Effector CD4-positive, alpha-beta T cell (primary cell): ENCODE measurements at places on chromosomes 16 and 17.

DNA sequence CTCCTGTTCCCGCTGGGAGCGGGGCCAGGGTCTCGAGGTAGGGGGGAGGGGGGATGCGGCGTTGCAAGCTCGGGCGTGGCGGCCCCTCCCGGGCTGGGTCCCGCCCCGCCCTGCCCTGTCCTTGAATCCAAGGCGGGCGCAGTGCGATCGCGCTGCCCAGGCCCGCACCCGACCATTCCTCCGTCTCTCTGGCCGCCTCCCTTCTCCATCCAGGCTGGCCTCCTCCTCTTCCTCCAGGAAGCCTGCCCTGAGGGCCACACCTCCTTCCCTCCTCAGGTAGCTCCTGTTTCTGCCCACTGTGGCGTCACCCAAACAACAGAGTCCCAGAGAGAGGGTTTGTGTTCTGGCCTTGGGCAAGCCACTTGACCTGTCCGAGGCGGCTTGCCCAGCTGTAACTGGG is 43.0 kb upstream of the TAC4 start:
- no peak for DNase-seq

- DNase-seq, result no peak
These were observed 61.7 kb upstream of the XYLT1 start for GRCh38 chr16:17532338-17532995.

DNA sequence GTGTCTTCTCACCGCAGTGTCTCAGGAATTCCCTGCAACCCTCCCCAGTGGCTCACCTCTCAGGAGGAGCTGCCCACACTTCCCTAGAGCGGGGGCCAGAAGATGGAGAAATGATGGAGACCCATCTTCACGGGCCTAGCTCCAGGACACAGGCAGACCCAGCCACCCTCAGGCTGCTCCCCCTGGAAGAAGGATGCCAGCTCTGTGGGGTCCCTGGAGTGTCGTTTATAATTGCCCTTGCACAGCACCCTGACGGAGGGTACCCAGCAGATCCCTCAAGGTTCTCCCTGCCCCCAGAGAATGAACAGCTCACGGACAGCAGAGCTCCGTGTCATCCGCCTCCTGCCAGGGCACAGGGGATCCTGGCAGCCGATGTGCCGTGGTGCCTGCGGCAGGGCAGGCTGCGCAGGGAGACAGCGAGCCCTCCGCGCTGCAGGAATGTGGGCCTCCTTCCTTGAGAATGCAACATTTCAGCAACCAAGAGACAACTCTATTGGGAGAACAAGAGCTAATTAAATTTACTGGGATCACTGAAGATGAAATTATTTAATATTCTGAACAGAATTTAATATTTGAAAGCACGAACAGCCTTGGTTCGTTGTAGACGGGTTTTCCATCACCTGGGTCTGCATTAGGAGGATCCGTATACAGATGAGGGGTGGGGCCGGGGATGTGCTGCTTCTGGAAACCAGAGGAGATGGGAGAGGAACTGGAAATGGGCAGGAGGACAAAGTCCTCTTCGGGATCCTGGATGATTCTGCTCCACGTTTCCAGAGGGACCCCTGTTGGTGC is 21.0 kb upstream of the RBFOX3 start:
- DNase-seq, result no peak

- peak; percentile 67 for DNase-seq
These were observed 23.8 kb downstream of the DEXI start for GRCh38 chr16:10918294-10919002.
